GM23248 (cell line): ENCODE measurements at places on chromosomes 7 and 10. TPM values are rescaled to one million over a fixed set of nuclear protein-coding genes. Genes with fewer than 3 reads are reported as not detected.
A peak's percentile ranks its signal among the peaks of the same experiment; 100 is the strongest.

The AMPH gene
- total RNA-seq, result 1.9 and 3.1 TPM in 2 replicates

The HNRNPH3 gene
- 6.7 and 17.6 TPM in 2 replicates for total RNA-seq

The TEX36 gene
- 0.76 TPM in 1 of 2 replicates, not detected in the other for total RNA-seq

GRCh38 chr10:117626228-117626627 is 83.7 kb downstream of the EMX2 start:
- DNase-seq, result no peak

GRCh38 chr7:155815332-155816191 is 3.3 kb upstream of the SHH start:
- DNase-seq, result peak; percentile 69

DNA sequence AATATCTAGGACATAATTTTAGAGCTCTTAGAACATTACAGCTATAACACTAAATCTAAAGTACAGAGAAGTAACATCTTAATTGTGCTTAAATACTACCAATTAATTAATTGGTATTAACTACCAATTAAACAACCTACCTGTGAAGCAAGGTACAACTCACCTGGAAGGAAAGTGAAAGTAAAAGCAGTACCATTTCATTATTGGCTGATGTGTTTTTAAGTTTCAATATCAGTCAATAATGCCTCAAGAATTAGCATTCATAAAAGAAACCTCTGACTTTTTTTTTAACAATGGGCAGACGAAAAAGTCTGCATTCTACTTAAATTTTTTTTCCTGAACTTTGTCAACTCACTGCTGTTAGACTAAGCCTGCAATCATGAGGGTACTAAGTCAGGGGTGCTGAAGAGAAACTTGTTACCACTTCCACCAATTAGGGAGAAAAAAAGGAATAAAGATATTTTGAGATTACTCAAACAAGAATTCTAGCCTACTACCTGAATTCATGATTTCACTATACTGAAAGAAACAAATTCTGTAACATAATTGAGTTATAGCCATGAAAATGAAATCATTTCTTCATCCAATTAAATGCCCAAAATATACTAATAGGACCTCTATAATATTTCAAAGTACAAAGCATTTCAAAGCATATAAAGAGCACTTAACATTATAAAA is 19.9 kb downstream of the UPF2 start:
- no peak for DNase-seq

GRCh38 chr10:44520651-44521050 is 135.8 kb upstream of the CXCL12 start:
- peak; percentile 47 for DNase-seq

DNA sequence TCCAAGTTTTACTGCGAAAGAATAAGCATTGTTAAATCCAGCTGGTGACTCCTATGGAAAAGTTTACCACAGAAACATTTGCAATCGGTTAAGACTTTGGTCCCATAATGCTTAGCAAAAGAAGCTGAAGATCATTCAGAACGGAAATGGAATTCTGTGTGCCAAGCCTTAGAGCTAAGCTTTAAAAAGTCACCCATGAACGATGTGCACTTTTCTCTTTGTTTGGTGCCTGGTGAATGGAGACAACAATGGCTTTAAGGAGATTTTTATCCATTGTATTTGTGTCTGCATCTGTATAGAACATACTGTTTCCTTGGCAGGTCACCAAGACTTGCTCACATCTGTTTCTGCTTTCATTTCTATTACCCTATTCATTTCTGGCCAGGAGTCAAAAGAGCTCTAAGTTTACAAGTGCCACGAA is 26.3 kb upstream of the COL1A2 start:
- peak; percentile 95 for DNase-seq

GRCh38 chr7:131130324-131130723 is 197.4 kb upstream of the MKLN1 start:
- DNase-seq, result no peak

DNA sequence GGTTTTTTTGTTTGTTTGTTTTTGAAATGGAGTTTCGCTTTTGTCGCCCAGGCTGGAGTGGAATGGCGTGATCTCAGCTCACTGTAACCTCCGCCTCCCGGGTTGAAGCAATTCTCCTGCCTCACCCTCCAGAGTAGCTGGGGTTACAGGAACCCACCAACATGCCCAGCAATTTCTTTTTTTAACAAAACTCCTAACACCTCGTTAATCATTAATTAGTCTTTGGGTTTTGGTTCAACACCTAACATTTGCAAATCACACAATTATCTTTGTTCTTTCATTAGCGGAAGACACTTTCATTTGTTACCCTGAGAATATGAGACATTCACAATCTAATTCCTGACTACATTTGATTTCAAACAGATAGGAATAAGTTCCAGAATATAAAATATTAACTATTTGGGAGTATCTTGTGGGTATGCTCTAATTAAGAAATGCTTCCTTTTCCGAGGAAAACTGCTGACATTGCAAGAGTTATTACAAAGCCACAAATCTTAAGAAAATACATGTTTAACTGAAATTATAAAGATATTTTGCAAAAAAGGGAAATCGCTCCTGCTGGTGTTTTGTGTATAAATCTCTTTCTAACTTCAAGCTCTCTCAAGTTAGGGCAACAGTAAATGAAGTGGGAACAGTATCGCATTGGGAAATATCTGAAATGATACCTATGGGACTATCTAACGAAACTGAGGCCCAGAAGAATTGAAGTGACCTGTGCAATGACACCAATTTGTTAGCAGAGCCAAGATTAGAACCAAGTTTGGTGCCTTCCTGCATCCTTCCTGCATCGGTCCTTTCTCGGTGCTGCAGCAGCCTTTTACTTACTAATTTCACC is 1.2 kb upstream of the LSM8 start:
- peak; percentile 41 for DNase-seq

DNA sequence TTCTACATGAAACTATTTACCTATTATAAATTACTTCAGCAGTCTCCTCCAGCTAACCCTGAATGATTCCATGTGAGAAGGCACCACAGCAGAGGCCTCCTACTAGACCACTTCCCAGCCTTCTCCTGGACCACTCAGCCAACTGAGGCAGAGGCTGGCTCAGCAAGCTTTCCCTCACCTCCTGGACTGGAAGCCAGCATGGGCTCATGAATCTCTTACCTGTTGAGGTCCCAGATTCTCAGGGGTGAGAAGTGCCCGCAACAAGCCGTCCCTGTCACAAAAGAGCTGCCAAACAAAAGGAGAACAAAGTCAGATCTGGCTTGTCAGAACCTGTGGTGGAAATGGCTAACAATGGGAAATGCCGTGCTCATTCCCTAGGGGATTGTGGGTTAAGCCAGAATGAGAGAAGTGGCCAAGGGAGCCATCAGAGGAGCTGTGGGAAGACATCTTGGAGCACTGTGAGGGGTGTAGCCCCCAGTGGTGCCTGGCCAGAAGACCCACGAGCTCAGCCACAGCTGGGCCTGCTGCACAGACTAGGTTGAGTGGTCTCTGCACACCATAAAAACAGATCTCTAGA is 36.5 kb downstream of the DPCD start:
- DNase-seq, result no peak

DNA sequence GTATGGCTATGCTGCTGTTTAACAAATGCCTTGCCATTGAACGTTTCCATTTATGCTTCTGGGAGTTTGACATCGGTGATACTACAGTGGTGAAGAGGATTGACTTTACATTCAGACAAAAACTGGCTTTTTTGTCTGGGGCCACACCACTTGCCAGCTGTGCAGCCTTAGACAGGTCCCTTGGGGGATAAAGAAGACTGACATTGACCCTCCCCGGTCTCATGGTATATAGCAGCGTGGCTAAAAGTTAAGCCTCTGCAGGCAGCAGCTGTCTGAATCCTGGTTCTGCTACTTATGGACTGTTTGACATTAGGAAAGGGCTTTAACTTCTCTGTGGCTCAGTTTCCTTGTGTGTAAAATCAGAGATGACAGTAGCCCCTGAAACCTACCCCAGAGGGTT is 42.0 kb upstream of the PTF1A start:
- DNase-seq, result no peak
